ENCODE measurements at places on chromosomes 6 and 20.

DNA sequence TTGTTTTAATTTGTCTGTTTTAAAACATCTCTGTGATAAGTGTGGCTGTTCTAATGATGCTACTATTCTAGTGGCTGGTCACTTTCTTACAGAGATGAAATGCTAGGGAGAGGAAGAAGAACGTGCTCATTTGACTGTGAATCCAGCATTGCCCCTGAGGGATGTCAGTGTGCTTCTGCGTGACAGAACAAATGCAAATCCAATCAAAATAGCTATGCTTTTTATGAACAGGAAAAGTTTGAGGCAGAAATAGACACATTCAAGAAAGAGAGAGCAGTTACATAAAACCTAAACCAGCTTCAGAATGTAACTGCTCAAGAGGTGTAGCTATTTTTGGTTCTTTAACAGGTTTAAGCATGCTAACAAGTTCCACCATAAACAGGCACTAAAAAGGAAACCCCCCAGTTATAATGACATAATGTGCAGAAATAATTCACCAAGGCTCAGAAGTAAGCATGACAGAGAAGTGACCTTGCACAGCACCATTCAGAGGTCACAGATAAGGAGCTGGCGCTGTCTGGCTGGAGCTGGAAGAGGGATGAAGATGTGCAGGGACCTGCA is 385.3 kb downstream of the EPM2A start:
- DNase-seq: no peak

DNA sequence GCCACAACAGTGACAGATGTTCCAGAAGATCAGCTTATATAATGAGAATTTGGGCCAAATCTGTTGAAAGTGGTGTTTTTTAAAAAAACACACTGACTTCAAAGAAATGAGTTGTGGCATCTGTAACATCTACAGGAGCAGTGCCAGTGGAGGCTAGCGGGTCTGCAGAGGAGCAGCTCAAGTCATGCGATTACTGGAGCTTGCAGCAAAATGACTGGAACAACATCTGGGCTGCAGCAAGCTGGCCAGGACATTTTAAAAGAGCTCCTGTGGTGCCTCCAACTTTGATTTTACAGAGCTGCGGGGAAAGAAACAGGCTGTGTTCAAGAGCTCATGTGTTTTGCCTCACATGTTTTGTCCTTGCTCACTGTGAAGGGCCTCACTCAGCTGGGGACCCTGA is 57.2 kb downstream of the TBX18 start:
- no peak for DNase-seq

DNA sequence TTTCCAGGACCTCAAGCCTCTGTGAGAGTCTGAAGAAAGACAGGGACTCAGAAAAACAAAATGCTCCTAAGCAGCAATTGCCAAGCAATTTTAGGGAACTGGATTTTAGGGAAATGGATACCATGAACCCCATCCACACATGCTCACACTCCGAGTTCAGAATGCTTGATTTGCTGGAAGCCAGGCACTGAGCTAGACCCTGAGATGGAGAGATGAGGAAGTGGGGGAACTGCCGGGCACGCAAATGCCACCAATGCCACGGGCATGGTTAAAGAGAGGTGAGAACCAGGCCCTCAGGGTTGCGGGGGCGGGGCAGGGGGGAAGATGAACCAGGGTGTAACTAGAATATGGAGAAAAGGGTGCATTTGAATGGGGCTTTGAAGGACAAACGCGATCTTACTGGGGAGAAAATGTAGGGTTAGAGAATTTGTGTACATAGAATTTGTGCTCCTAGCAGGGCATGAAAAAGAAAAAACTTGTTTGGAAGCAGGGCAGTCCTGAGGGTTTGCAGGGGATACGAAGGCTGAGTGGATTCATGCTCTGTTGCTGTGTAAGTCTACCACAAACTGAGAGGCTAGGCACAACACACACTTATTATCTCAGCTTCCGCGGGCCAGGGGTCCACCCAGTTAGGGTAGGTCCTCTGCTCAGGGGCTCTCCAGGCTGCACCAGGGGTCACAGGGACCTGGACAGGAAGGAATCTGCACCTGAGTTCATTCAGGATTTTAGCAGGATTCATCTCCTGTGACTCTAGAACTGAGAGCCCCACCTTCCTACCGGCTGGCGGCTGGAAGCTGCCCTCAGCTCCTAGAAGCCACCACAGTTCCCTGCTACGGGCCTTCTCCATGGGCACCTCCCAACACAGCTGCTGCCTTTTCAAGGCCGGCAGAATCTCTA is 108.0 kb downstream of the SNX5 start:
- DNase-seq: no peak

DNA sequence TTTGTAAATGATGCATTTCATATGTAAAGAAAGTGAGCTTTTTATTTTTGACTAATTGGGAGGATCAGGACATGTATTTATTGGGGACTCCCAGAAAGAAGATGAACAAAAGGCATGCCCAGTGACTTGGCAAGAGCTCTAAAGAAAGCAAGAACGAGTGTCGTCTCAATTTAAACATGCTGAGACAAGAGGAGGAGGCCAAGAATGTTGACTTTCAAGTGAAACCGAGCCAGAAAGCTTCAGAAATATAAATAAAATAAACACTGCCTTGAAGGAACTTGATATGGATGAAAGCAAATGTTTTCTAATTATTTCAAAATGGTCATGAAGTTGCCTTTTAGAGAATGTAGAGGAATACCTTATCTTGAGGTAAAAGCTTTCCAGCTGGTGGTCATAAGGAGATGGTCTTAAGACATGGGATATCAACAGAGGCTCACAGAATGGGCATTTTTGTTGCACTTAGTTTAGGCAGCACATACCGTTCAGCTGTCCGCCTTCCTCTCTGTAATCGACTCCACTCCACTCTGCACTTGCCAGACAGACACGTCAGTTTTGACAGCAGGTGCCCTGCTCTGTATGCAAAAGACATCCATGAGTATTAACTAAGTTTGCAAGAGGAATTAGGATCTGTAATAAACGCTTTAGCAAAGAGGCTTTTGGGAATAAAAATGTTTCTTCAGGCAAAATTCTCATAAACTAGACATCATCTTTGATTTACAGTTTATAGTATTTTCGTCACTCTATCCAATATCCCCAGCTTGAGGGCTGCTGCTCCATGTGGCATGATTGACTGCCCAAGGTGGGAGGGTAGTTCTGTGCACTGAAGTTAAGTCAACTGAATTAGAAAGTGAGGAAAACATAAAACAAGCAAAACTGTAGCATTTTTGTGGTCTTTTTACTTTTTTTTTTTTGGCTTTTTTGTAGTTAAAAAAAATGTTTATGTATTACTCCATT is 613.1 kb downstream of the PKHD1 start:
- no peak for DNase-seq

GRCh38 chr20:58717278-58718091 is 24.9 kb downstream of the NPEPL1 start:
- DNase-seq: peak; percentile 11

- no peak for DNase-seq
Observed at GRCh38 chr20:9035126-9035525, 33.8 kb upstream of the PLCB4 start.

GRCh38 chr20:34571753-34572152 is 13.2 kb downstream of the MAP1LC3A start:
- no peak for DNase-seq

- no peak for DNase-seq
Observed at GRCh38 chr20:19784511-19785172, 26.6 kb downstream of the RIN2 start.

DNA sequence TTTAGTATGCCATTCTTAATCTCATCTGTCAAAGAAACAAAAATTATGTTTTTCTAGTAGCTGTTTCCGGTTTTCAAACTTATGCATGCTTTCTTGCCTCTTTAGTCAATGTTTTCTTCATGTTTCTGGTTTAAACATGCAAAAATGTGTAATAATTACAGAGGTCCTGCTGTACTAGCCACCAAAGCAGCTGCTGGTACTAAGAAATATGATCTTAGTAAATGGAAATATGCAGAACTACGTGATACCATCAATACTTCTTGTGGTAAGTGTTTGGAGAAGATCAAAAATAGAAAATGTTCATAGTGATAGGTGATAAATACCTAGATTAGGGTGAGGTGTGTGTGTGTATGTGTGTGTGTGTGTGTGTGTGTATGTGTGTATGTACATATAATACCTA is 158.4 kb downstream of the MYO6 start:
- DNase-seq: no peak

- no peak for DNase-seq
Observed at GRCh38 chr20:48404598-48404997, 423.2 kb downstream of the PREX1 start.

DNA sequence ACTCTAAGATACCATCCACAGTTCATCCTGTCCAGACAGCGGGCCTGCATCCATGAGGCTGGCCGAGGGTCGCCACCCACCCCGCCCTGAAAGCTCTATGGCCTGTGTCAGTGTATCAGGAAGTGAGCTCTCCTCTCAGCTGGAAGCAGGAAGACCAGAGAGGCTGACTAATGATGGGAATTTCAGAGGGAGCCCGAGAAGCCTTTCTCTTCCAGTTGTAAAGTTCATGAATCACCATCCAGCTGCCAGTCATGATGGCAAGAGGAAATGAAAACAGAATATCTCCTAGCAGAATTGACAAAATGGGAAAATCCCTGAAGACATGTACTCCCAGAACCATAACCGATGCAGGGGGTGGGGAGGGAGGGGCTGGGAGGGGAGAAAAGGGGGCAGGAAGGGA is 109.6 kb upstream of the RPS6KA2 start:
- DNase-seq: no peak

- no peak for DNase-seq
Observed at GRCh38 chr6:26354162-26354561, 10.8 kb upstream of the BTN3A2 start.

DNA sequence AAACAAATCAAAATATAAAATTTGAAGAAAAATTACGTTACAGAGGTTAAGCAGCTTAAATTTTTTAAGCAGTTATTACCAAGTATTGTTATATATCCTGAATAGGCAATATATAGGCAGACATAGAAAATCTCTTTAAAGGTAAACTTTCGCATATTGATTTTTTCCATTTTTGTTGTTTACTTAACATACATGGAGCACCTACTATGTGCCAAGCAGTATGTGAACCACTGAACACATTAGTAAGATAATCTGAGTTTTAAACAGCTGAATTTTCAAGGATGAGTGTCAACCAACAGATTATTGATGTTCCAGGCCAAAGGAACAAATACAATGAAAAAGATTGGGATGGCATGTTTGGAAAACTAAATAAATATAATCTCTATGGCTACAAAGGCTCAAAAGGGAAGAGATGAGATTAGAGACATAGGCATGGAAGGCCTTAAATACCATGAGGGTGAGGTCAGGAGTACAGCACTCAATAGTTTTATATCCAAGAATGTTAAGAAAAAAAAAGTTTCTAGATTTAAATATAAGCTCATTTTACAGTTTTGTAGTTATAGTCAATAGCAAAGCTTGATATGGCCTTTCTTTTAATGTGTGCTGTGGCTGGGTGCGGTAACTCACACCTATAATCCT is 277.5 kb downstream of the PTPRK start:
- DNase-seq: no peak

DNA sequence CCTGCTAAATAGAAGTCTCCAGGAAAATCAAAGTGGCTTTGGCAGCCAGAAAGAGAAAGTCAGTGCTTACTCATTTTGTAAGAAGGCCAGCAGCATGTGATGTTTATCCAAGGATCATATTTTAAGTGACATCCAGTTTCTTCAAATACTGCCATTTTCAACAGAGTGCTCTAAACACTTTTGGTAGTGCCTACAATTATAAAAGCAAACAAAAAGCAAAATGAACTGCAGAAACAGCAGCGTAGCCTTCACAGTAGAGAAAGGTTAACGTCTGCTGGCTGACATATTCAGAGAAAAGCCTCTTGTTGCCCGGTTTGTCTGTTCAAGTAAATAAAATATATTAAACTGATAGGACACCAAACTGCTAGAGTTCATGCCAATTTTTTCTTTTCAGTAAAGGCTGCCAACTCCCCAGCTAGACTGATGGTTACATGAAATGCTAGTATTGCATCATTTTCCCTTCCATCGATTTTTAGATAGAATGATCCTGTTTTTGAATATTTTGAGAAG is 705.7 kb upstream of the SLC35B3 start:
- no peak for DNase-seq

- DNase-seq: no peak
Observed at GRCh38 chr20:63214514-63214913, 1.4 kb downstream of the YTHDF1 start.

DNA sequence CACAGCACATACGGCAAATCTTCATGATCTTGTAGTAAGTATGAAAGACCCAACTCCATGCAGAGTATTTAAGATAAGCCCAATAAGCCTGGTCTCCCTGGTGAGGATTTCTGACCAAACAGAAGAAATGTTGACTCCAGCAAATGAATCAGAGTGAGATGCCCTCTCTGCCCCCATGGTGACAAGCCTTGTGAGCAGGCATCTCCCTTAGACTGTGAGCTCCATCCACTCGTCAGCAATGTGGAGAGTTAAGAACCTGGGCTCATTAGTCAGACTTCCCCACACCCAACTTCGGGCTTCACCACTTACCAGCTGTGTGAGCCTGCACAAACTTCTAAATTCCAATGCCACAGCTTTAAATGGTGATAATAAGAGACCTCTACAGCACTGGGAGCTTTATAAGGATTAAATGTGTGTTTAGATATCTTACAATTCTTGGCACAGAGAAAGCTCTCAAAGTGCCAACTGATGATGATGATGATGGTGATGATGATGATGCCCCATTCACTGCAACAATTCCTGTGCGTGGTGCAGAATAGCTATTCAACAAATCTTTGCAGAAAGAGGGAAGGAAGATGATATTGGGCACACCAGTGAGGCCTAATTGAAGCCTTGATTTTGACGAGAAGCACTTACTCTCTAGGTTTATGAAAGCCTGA is 253.4 kb upstream of the TAB2 start:
- DNase-seq: no peak

DNA sequence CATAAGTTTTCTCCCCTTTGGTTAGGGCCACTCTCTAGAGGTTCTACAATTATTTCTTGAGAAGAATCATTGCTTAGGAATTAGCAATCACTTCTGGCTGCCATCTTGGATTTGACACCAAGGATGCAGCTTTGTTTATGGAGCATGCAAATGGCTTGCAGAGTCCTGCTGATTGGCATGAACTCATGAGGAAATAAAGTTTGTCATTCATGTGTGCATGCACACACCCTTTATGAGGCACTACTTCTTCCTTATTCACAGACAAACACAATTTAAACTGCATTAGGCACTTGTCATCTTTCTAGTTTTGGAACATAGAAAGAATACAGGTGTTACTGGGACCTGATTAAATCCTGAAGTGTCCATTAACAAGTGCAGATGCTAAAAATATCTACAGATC is 42.5 kb upstream of the HIVEP2 start:
- DNase-seq: no peak

- DNase-seq: no peak
Observed at GRCh38 chr20:15296422-15296821, 959.0 kb upstream of the FLRT3 start.

DNA sequence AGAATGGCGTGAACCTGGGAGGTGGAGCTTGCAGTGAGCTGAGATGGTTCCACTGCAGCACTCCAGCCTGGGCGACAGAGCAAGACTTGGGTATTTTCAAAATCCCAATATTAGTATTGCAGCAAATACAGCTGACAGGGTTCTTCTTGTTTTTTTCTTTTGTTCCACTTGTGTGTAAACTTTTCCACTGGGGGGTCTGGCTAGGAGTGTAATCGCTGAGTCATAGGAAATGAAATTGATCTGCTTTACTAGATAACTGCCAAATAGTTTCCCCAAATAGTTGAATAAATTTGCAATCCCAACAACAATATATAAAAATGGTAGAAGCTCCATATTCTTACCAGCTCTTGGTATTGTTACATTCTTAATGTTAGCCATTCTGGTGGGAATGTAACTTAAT is 526.0 kb upstream of the SOX4 start:
- no peak for DNase-seq

GRCh38 chr20:59055302-59055701 is 12.7 kb upstream of the PRELID3B start:
- DNase-seq: no peak
